ENCODE measurements at places on chromosomes 1 and 21.

DNA sequence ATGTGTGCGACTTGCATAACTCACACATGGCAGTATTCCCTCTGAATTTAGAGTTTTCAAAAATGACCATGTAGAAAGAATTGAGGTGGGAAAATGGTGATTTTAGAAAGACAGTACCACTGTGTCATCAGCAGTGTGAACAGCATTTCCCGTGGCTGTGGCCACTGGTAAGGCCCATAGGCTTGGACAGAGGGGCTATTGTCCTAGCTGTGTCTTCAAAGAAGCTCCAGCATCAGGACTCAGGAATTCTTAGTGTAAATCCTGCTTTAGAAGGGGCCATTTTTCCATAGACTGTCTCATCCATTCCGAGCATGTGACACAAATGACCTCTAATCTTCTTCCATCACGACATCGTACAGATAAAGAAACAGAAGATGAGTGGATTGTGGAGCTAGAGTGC, 119.3 kb upstream of the BACE2 start:
- DNase-seq, result no peak

DNA sequence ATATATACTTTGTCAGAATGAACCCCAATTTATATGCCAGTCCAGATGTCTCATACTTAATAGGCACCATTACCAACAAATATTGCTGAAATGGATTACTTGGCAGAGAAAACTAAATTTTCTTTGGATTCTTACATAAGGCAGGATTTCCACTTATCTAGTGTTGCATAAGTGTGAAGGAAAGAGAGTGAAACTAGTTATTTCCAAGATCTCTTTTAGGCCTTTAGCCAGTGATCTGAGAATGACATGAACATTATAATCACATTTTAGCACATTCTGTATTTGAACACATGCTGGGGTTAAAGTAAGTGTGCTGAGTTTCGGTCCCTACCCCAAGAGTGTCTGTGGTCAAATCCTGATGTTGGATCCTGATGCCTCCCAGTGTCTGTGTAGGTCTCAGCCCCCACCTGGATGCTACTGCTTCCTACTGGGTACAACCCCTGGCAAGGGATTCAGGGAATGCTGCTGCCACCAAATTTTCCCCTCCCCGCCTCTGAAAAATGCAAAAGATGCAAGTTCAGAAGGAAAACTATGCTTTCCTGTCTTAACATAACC, 11.2 kb downstream of the DDAH1 start:
- DNase-seq, result no peak

GRCh38 chr1:54069791-54070170, 16.4 kb downstream of the TCEANC2 start:
- DNase-seq, result no peak

- no peak for DNase-seq
Measured at GRCh38 chr1:109083923-109084322, 6.6 kb upstream of the TMEM167B start.

GRCh38 chr1:145949219-145949618, 8.6 kb downstream of the LIX1L start:
- DNase-seq, result no peak

- DNase-seq, result peak; percentile 31
Measured at GRCh38 chr1:22176258-22176657, 33.4 kb upstream of the WNT4 start.

- no peak for DNase-seq
Measured at GRCh38 chr1:207060596-207060995, 7.5 kb downstream of the PFKFB2 start.

DNA sequence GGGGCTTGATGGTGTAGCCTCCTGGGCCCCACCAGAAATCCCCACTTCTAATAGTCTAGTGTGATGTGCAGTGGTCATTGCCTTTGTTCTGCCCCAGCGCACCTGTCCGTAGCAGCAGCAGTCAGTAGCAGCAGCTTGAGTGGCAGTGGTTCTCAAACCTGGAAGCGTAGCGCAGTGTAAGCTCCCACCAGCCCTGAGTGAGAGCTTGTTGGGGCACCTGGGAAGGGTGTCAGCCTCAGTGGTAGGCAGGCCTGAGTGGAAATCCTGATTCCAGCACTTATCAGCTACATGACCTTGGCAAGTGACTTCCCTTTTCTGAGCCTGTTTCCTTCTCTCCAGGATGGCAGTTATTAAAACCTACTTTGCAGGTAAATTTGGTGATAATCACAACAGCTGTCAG, 41.6 kb upstream of the EPHA8 start:
- DNase-seq, result no peak

- no peak for DNase-seq
Measured at GRCh38 chr1:224450159-224450558, 15.6 kb upstream of the WDR26 start.

DNA sequence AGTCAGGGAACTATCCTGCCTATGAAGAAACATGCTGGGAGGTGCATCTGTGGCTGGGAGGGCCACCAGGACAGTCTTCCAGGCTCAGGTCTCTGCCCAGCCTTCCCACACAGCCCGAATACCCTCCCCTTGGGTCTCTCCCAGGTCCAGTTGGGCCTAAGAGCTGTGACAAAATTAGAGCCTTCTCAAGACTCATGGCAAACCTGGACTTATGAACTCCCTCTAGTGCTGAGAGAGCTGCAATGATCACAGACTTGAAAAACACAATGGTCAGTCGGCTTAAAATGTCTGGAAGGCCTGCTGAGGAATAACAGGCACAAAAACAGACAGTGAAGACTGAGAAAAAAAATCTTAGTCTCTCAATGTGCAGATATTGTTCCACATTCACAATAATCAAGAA, 325.1 kb downstream of the BRINP2 start:
- no peak for DNase-seq

DNA sequence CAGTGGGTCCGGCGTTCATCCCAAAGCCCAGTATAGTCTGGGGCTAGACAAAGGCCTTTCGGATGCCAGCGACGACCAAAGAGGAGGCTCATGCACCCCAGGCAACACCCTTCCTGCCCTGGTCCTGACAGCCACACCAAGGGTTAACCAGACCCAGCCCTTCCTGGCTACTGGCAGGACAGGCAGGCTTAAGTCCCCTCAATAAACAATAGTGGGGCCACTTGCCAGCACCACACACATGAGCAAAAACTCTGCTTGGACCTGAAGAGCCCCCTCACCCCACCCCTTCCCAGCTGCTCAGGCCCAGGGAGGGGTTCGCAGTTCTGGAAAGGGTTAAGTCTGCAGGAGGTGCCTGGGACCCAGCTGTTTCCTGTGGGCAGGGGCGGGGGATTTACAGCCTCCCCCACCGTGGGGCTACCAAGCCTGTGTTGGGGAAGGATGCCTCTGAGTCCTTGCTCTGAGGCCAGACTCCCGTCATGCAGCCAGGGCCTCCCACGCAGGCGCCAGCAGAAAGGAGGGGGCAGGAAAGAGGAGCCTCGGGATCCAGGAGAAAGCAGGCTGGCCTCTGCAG, 18.2 kb downstream of the PHLDA3 start:
- DNase-seq, result no peak

GRCh38 chr1:17565461-17566252, 26.2 kb downstream of the ARHGEF10L start:
- DNase-seq, result no peak

Data from stimulated activated CD8-positive, alpha-beta memory T cell treated with anti-CD3 and anti-CD28 coated beads, Interleukin-4, amount 100 ng/mL, for 48 hours (primary cell).